Immature natural killer cell (primary cell): ENCODE measurements at places on chromosomes 3 and 15.

DNA sequence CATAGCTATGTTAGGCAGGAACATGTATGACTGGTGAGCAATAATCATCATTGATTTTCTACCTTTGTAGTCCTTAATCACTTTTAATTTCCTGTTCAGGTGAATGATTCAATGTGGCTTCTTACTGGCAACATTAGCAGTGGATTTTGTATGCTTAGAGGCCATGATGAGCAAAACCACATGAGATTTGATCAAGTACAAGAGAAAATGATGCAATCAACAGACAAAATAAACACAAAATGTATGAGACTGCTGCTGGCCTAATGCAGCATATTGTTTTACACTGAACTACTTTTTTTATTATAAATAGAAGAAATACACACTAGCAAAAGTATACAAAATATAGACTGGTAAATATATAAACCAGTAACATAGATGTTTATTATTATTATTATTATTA is 47.5 kb upstream of the SI start:
- H3K4me3 ChIP-seq = no peak overlapping the region
- no peak overlapping the region for H3K27ac ChIP-seq
- no peaks in the 10 kb centered on the region for H3K27me3 ChIP-seq
- no peaks in the 10 kb centered on the region for H3K36me3 ChIP-seq

DNA sequence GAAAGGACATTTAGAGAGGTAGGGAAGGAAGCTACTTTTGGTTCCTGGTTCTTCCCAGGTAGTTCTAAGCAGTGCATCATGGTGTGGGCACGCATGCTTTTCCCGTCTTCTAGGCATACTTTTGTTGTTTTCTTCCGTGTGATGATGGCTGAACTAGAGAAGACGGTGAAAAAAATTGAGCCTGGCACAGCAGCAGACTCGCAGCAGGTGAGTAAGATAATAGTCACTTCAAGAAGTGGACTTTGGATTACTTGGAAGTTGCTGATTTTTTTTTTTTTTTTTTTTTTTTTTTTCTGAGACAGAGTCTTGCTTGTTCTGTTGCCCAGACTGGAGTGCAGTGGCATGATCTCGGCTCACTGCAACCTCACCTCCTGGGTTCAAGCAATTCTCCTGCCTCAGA is 17.9 kb downstream of the FANCD2OS start:
- no peaks in the 10 kb centered on the region for H3K27me3 ChIP-seq
- H3K4me3 ChIP-seq = no peak overlapping the region
- DNase-seq = no peak
- peaks cover 17% of the 10 kb centered on the region for H3K36me3 ChIP-seq
- no peaks in the 10 kb centered on the region for H3K4me1 ChIP-seq

DNA sequence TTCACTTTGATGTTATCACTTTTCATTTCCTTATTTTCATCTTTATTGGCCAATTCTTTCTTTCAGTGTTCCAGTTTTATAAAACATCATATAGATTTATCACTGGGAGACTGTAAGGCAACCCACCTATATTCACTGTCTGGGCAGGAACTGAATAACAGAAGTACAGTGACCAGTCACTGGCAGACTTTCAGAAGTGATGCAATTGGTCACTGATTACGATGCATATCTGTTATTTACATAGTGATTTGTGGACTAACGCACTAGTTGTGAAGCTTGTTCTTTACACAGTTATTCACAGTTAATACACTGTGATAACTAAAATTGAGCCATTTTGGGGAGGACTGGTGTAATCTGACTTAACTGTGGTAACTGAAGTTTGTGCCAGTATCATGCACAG is 190.2 kb upstream of the DPH6 start:
- no peak for DNase-seq
- no peaks in the 10 kb centered on the region for H3K27me3 ChIP-seq
- no peak overlapping the region for H3K27ac ChIP-seq
- H3K36me3 ChIP-seq = no peaks in the 10 kb centered on the region
- no peak overlapping the region for H3K4me3 ChIP-seq
- H3K4me1 ChIP-seq = no peaks in the 10 kb centered on the region

GRCh38 chr3:132294906-132295305 is 22.3 kb upstream of the ACP3 start:
- no peaks in the 10 kb centered on the region for H3K36me3 ChIP-seq
- peaks cover 3% of the 10 kb centered on the region for H3K4me1 ChIP-seq
- H3K4me3 ChIP-seq = no peak overlapping the region

GRCh38 chr15:74336061-74337005 is 31.1 kb downstream of the CYP11A1 start:
- no peaks in the 10 kb centered on the region for H3K4me1 ChIP-seq
- no peaks in the 10 kb centered on the region for H3K36me3 ChIP-seq
- peaks cover 3% of the 10 kb centered on the region for H3K27me3 ChIP-seq
- no peak for DNase-seq
- H3K4me3 ChIP-seq = no peak overlapping the region
- no peak overlapping the region for H3K27ac ChIP-seq

GRCh38 chr3:124634210-124635168 is 95.8 kb upstream of the UMPS start:
- H3K4me1 ChIP-seq = peaks cover 40% of the 10 kb centered on the region
- H3K36me3 ChIP-seq = no peaks in the 10 kb centered on the region
- H3K27me3 ChIP-seq = peaks cover 10% of the 10 kb centered on the region
- no peak overlapping the region for H3K4me3 ChIP-seq

DNA sequence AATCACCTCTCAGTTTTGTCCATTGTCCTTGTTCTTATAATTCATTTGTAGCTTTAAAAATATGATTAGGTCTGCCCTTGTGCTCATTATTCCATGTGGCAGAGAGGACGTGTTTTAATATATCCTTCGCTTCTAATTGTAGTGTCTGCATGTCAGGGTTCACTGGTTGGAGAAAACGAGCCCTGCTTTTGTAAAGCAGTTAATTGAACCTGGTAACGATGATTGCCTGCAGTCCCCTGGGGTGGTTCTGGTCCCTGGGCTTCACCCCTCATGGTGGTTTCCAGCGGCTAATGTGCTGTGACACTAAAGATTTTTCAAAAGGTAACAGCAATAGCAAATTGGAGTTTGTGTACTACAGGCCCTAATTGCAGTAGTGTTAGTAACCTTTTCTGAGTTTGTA is 299.6 kb downstream of the CACNA2D3 start:
- DNase-seq = no peak
- no peaks in the 10 kb centered on the region for H3K27me3 ChIP-seq
- no peaks in the 10 kb centered on the region for H3K4me1 ChIP-seq
- no peaks in the 10 kb centered on the region for H3K36me3 ChIP-seq
- H3K27ac ChIP-seq = no peak overlapping the region

DNA sequence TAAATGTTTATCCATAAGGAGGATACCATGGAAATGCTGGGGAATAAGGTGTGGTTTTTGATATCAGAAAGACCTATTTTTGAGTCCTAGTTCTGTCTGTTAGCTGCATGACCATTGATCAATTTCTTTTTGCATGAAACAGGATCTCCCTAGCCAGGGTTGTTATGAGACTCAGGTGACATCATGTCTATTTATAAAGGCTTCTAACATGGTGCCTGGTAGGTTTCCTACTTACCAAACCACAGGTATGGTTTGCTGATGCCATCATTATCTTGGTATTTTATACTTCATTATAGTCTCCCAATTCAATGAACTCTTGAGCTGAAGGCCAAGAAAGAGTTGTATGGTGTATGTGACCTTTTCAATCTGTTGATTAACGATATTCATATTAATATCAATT is 144.0 kb downstream of the CLSTN2 start:
- H3K4me1 ChIP-seq = no peaks in the 10 kb centered on the region
- H3K4me3 ChIP-seq = no peak overlapping the region
- no peaks in the 10 kb centered on the region for H3K36me3 ChIP-seq
- H3K27ac ChIP-seq = no peak overlapping the region
- DNase-seq = no peak
- H3K27me3 ChIP-seq = peaks cover 4% of the 10 kb centered on the region

- peaks cover 10% of the 10 kb centered on the region for H3K4me1 ChIP-seq
- H3K27ac ChIP-seq = no peak overlapping the region
- H3K36me3 ChIP-seq = no peaks in the 10 kb centered on the region
- peaks cover 20% of the 10 kb centered on the region for H3K27me3 ChIP-seq
- peak overlapping the region; percentile 63 for H3K4me3 ChIP-seq
Observed at GRCh38 chr15:77634266-77634962, 1.7 kb upstream of the LINGO1 start.

GRCh38 chr15:50641318-50641717 is 45.3 kb downstream of the TRPM7 start:
- peaks cover 21% of the 10 kb centered on the region for H3K4me1 ChIP-seq
- no peaks in the 10 kb centered on the region for H3K27me3 ChIP-seq
- no peak overlapping the region for H3K27ac ChIP-seq
- H3K4me3 ChIP-seq = no peak overlapping the region

- no peak for DNase-seq
- H3K4me3 ChIP-seq = no peak overlapping the region
- H3K36me3 ChIP-seq = no peaks in the 10 kb centered on the region
- peaks cover under 1% of the 10 kb centered on the region for H3K27me3 ChIP-seq
Observed at GRCh38 chr3:190059242-190059590, 61.5 kb downstream of the P3H2 start.

- DNase-seq = no peak
- H3K4me1 ChIP-seq = peaks cover 18% of the 10 kb centered on the region
- peak overlapping the region; percentile 94 for H3K27ac ChIP-seq
- no peaks in the 10 kb centered on the region for H3K27me3 ChIP-seq
Observed at GRCh38 chr15:40471808-40472150, 995 bp downstream of the CHST14 start.

DNA sequence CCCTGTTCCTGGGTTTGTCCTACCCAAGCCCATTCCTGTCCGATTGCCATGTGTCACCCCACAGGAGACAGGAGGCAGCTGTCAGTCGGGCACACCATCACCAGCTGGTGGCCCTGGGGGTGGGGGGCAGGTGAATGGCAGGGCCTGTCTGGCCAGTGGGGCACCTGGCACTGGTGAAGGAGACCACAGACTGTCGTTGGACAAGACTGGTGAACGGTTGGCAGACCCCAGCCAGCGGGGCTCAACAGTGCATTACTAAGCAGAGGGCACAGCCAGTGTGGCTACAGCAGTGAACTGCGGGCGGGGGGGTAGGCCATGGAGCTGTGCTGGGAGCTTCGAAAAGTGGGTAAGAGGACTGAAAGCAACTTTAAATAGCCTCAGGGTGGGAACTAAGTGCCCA is 2.1 kb downstream of the SEMA7A start:
- no peaks in the 10 kb centered on the region for H3K36me3 ChIP-seq
- peaks cover 58% of the 10 kb centered on the region for H3K4me1 ChIP-seq
- no peak overlapping the region for H3K27ac ChIP-seq
- no peaks in the 10 kb centered on the region for H3K27me3 ChIP-seq
- DNase-seq = no peak

DNA sequence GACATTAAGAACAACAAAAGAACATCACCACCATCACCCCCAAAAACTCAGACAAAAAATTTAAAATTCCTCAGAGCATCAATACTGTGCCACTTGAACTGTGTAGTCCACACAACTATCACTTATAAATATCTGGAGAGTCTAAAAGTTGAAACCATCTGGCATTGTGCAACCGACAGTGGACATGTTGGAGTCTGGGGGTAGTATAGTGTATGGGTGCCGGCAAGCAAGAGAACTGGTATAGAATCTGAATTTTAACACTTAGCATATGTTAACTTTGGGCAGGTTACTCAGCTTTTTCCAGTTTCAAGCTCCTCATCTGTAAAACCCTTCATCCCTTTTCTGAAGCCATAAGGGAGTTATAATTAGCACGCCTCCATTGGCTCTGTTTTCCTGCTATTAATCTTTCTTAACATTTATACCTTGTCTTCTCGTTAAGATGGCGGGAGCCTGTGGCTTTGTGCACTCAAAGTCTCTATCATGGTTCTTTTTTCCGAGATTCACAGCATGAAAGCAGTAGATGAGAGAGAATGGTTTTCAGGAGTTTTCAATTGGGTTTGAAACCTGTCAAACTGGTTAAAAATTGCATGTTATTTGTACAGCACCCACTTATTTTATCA is 255.7 kb upstream of the TBL1XR1 start:
- peaks cover 20% of the 10 kb centered on the region for H3K4me1 ChIP-seq
- H3K36me3 ChIP-seq = no peaks in the 10 kb centered on the region

DNA sequence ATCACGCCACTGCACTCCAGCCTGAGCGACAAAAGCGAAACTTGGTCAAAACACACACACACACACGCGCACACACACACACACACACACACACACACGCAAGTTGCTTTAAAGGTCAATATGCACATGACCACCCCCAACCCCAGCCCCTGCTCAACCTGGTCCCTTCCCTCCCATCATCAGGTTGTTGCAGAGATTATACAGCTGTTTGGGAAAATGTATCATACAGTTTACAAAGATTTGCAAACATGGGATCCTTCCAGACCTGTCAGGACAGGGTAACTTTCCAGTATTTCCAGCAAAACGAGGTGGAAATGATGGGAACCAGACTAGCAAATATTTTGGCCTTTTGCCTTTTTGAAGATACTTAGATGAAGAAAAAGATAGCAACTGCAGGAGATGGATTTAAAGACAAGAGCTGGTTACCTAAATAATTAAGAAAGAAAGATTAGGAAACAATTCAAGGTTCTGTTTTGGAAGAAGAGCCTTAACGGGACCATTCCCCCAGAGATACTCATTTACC is 80.2 kb downstream of the TNIK start:
- no peaks in the 10 kb centered on the region for H3K36me3 ChIP-seq
- no peak for DNase-seq
- H3K4me1 ChIP-seq = peaks cover 56% of the 10 kb centered on the region
- no peak overlapping the region for H3K4me3 ChIP-seq

DNA sequence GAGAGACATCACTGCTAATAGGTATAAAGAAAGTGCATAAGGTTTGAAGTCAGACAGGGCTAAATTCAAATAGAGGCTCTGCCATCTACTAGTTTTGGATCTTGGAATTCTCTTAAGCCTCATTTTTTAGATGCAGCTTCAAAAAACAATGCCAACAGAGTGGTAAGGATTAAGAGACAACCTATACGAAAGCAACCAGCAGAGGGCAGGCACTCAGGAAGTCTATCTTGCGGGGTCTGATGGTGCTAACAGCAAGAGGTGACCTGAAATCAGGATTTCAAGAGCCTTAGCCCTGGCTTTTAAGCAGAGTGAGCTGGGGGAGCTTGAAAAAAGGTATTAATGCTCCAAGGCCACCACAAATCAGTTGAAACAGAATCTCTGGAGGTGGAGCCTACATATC is 40.7 kb downstream of the LDHAL6B start:
- peak; percentile 69 for DNase-seq
- H3K4me1 ChIP-seq = peaks cover 13% of the 10 kb centered on the region
- no peaks in the 10 kb centered on the region for H3K27me3 ChIP-seq
- no peaks in the 10 kb centered on the region for H3K36me3 ChIP-seq

DNA sequence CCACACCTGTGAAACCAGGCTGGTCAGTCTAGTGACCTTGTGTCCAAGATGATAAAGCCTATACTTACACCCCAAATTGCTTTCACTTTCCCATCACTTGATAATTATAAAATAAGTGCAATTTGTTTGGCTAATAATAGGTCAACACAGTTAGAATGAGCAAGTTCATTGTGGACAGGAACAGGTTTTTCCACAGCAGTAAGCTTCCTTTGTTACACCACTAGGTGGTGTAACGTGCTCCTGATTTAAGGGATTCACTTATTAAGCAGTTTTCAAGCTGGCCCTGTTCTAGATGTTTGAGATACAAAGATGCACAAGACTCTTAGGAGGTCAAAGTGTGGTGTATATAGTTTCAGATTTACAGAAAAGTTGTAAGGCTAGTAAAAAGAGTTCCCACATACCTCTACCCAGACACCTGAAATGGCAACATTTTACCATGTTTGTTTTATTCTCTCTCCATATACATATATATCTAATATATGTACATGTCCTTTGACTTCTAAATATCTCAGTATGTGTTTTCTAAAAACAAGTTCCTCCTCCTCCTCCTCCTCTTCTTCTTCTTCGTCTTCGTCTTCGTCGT is 6.8 kb upstream of the MFSD1 start:
- H3K4me1 ChIP-seq = peaks cover 6% of the 10 kb centered on the region
- H3K27me3 ChIP-seq = peaks cover 2% of the 10 kb centered on the region
- H3K4me3 ChIP-seq = no peak overlapping the region
- no peak for DNase-seq
- H3K36me3 ChIP-seq = no peaks in the 10 kb centered on the region
